ENCODE measurements at places on chromosomes 2 and 18.

DNA sequence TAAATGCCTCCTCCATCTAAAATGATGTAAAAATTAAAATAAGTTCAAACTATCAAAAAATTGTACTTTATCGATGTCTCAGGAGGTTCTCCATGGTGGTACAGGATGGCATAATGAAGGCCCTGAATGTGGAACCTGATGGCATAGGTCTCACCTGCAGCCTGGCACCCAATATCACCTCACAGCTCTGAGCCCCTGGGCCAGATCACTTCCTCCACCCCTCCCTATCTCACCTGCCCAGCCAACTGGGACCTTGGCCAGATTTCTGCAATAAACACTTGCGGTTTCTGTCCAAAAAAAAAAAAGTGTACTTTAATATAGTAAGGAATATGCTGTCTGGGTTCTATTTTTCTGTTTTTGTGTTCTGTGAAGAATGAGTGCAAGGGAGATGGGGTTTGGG is 6.7 kb upstream of the RBM45 start:
- DNase-seq: no peak

- DNase-seq: no peak
Observed at GRCh38 chr2:128219891-128220290, 98.8 kb downstream of the HS6ST1 start.

DNA sequence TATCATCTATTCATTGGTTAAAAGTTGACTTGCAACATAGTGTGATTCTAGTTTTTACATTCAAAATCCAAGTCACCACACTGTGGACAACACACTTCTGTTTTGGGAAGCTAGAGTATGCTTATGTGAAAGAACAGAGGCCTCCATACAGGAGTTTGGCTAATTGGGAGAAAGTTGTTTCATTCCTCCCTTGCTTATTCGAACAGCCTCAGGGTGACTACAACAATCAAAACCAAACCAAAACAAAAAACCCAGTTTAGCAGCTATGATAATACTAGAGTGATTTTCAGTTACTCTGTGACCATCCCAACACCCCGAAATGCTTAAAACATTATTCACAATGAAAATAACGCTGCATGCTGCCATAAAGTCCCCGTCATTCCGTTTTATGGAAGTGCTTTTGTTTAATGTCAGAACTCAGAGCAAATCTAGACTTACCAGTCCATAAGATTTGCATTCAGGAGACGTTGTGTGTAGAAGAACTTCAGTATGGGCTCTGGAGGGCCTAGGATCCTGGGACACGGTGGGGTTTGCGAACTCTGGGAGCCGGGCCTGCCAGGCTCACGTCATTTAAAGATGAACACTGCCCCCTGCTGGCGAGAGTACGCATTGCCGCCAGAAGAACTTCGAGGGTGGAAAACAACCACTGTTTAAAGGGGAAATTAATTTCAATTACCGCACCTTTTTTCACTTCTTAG is 111.4 kb downstream of the FTCDNL1 start:
- peak; percentile 59 for DNase-seq

DNA sequence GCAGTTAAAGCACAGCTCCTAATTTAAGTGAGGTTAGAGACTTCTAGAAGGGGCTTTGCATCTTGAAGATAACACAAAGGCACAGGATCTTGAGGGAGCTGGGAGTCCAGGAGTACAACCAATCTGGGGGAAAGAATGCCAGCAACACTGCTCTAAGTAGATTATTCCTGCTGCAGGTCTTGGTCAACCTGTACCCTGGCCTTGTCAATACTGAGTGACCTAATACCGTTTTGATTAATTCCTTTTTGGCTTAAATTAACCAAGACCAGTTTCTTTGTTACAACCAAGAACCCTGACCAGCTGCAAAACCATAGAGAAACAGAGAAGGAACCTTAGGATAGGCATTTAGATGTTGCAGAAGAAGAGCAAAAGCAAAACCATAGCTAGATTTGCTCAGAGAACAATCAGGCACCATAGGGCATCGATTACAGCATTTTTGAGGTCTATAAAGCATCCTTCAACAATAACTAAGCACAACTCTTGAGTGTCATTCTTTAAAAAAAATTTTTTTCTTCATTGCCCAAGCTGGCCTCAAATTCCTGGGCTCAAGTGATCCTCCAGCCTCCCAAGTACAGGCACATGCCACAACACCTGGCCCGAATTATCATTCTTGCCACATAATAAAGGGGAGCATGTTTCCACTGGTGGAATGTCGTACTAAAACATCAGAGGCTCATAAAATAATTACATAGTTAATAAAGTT is 6.3 kb downstream of the STARD7 start:
- no peak for DNase-seq

DNA sequence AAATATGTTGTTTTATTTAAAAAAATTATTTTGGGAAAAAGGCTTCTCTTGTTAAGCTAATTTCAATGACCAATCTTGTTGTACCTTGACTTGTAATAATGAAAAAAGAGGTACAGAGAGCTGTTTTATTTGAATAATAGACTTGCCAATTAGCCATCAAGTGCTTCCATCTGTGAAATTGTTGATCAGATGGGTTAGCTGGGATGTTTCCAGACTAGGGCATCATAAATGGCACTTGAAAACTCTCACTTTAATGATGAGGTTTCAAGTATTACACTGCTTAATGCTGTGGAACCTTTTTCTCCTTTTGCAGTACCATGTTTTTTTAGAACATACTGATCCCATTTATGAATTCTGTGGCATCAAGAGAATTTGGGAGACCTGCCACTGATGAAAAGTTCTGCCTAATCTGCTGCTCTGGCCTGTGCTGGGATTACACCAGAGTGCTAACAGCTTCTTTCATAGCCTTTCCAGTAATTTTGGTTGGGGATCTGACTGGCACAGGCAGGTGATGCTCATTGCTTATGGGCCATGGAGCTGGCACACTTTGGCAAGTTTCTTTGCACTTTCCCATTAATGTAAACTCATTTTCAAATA is 24.2 kb downstream of the PSMD14 start:
- DNase-seq: no peak

- DNase-seq: no peak
Observed at GRCh38 chr18:74546751-74547530, 12.6 kb downstream of the CNDP1 start.

- DNase-seq: no peak
Observed at GRCh38 chr2:54606393-54606958, 117.0 kb upstream of the EML6 start.

GRCh38 chr2:216302981-216303676 is 69.2 kb downstream of the MARCHF4 start:
- DNase-seq: no peak

- DNase-seq: no peak
Observed at GRCh38 chr2:118833716-118834439, 13.6 kb downstream of the EN1 start.

GRCh38 chr2:155830817-155831579 is 501.5 kb downstream of the NR4A2 start:
- no peak for DNase-seq

- DNase-seq: no peak
Observed at GRCh38 chr2:160742667-160743066, 249.1 kb upstream of the RBMS1 start.

- no peak for DNase-seq
Observed at GRCh38 chr2:217204358-217204757, 344.5 kb upstream of the TNP1 start.

DNA sequence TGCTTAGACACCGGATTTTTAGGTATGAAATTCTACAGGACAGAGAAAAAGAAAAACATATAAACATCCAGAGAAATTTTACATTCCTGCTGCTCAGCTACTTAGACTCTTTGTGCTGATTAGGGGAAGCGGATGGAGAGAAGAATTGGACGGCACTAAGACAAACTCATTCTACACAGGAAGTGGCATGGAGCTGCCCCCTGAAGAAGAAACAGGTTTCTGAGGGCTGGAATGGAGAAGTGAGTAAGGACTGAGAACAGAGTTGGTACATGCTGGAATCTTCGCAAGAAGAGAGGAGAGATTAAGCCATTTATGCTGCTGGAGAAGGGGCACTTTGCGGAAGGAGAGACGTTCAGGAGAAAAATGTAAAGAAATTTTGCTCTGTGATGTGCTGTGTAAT is 253.0 kb upstream of the ERBB4 start:
- no peak for DNase-seq

GRCh38 chr18:21851327-21851961 is 110.9 kb downstream of the MIB1 start:
- DNase-seq: no peak

- DNase-seq: peak; percentile 30
Observed at GRCh38 chr2:31962757-31963361, 47.9 kb downstream of the MEMO1 start.

DNA sequence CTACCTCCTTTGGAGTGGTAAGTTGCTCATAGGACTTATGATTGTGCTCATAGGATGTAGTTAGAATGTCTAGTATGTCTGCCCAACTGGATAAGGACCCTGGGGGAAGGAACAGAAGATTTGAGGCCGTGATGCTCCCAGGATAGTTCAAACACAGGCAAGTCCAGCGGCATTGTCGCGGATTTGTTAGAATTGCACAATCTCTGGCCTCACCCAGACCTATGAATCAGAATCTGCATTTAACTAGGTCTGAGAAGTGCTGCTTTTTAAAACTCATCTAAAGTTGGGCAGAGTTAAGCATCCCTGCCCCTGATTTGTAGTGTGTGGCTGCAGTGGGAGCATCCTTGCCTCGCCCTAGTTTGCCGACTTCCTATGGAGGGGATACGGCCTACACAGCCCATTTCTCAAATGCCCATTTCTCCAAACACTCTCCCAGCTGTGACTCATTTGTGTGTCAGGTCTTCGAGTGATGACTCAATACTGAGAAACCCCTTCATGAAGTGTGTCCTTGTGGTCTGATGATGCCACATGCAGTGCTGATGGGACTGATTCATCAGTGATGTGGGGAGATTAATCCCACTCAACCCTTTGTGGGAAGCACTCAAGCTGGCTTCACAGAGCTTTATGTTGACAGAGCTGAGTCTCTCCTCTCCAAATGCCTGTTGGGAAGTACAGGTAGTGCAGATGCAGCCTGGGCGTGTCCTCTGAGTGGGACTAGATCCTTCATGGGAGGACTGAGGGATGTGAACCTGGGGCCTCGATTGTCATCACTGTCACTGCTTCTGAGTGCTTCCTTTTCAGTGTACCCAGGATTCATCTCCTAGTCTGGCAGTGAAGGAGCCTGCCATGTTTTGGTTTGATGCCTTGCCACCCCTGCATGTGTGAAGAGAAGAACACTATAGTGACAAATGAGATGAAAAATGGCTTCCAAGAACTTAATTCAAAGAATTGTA is 18.7 kb downstream of the SMIM21 start:
- peak; percentile 40 for DNase-seq

DNA sequence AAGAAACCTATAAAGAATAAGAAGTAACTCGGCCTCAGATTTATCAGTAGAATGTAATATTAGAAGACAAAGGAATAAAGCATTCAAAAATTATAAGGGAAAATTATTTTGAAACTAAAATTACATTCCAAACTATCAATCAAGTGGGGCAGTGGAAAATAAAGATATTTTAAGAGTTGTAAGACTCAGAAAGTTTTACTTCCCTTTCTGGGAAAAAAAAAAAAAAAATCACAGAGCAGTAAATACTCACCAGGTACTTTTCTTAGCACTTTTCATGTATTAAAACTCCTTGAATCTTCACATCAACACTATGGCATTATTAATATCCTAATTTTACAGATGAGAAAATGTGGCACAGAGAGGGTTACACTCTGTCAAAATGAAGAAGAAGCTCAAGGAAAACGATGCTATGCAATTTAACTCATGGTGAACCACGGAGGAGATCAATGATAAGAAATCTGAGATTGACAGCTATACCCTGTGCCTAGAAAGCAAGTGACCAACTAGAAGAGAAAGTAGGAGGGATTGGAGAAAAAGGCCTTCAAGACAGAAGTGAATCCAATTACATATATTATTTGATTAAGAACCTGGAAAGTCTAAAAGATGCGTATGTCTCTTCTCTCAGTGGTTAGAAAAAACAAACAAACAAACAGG is 238.9 kb upstream of the ID2 start:
- no peak for DNase-seq

DNA sequence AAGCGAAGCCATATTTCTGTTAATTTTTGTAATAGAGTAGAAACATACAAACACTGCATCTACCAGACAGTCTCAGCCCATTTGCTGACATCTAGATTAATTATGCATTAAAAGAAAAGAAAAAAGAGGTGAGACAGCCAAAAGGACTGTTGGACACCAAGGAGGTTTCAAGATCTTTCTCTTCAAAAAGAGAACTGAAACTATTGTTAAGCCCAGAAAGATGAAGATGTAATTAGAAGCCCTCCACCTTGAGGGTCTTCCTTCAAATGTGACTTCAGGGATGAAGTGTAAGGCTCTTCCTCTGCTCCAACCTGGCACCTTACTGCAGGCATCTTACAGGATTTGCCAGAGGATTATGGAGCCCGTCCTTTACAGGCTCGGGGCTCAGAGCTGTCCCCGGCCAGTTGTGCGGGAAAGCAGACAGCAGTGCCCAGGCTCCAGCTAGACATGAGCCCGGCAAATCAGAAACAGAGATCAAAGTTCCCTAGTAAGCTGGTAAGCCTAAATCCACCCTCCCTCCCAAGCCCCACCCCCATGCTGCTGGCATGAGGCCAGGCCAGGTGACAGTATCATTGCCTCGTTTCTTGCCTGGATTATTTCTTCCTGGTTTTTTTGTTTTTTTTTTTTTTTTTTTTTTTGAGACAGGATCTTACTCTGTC is 38.9 kb downstream of the ADI1 start:
- no peak for DNase-seq
